ENCODE measurements at places on chromosomes 4 and X. TPM values are rescaled to one million over a fixed set of nuclear protein-coding genes. Genes with fewer than 3 reads are reported as not detected.
A peak's percentile ranks its signal among the peaks of the same experiment; 100 is the strongest.

RTL9 gene
- not detected for total RNA-seq

NAT8L gene
- not detected for total RNA-seq

ARR3 gene
- total RNA-seq: not detected

BMX gene
- not detected for total RNA-seq

SRPX gene
- not detected for total RNA-seq

RNF212 gene
- total RNA-seq: 8.5 TPM

DNA sequence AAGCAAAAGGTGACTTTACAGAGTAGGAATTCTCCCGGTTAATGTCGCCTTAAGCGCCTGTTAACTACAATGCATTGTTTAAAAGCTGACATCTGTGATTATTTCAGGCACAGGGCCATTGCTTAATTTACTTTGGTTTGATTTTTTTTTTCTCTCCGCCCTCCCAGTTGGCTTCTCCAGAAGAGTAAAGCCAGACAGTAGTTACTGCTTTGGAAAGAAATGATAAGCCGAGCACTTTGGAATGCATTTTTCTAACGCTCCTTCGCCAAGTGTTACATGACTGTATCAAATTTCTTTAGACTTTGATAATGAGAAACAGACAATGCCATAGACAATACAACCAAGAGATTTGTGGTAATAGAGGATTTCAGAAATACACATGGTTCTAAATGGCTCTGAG is 383.0 kb upstream of the TENM3 start:
- no peaks in the 10 kb centered on the region for H3K4me1 ChIP-seq
- H3K36me3 ChIP-seq: no peaks in the 10 kb centered on the region
- no peaks in the 10 kb centered on the region for H3K27me3 ChIP-seq
- no peak overlapping the region for H3K27ac ChIP-seq
- H3K4me3 ChIP-seq: no peak overlapping the region

GRCh38 chr4:128322311-128322710 is 34.7 kb upstream of the PGRMC2 start:
- no peaks in the 10 kb centered on the region for H3K4me1 ChIP-seq
- no peak overlapping the region for H3K27ac ChIP-seq
- no peak overlapping the region for H3K4me3 ChIP-seq
- no peaks in the 10 kb centered on the region for H3K27me3 ChIP-seq
- peaks cover 23% of the 10 kb centered on the region for H3K36me3 ChIP-seq
- DNase-seq: no peak

GRCh38 chr4:123415977-123416376 is 19.4 kb downstream of the SPRY1 start:
- no peak overlapping the region for H3K4me3 ChIP-seq
- no peaks in the 10 kb centered on the region for H3K27me3 ChIP-seq
- no peak for DNase-seq

GRCh38 chr4:169565606-169566005 is 46.8 kb downstream of the NEK1 start:
- no peak overlapping the region for H3K27ac ChIP-seq
- H3K36me3 ChIP-seq: no peaks in the 10 kb centered on the region
- H3K4me1 ChIP-seq: peaks cover 5% of the 10 kb centered on the region
- no peak for DNase-seq
- no peak overlapping the region for H3K4me3 ChIP-seq

GRCh38 chr4:122959441-122959840 is 37.0 kb upstream of the NUDT6 start:
- peaks cover 46% of the 10 kb centered on the region for H3K36me3 ChIP-seq
- no peak overlapping the region for H3K27ac ChIP-seq
- no peak for DNase-seq
- H3K4me1 ChIP-seq: peaks cover 5% of the 10 kb centered on the region
- no peak overlapping the region for H3K4me3 ChIP-seq
- no peaks in the 10 kb centered on the region for H3K27me3 ChIP-seq

DNA sequence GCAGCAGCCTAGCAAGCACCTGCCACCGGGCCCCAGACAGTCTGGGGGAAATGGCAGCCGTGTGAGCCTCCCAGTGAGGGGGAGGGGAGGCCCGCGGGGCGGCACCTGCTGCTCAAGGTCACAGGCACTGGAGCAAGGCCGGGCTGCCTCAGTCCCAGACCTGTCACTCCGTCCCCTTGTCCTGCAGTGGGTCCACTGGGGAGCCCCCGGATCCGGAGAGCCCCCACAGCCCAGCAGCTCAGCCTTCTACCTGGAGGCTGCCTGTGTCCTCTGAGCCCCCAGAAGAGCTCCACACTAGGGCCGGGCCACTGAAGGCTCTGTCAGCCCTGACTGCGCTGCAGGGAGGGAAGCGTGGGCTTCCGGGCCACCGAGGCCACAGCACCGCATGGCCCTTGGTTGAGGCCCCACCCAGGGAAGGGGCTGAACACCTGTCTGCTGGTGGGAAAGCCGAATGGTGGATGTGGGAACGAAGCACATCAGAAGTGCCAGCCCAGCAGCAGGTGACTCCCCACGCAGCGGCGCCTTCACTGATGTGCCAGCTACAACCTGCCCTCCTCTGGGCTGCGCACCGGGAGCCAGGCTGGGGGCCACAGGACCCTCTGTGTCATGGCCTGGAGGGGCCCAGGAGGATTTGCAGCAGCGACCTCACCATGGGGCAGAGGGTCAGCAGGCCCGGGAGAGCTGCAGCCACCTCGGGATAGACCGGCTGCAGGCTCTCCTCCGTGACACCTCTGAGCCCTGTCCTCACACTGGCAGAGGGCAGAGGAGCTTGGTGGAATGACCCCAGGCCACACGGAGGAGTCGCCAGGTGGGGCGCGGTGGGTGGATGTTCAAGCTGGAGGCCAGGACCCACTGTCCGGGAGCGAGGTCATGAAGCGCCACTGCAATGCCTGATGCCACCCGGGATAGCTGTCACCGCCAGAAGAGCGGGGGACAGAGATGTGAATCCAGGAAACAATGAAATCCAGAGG is 35.0 kb upstream of the MXD4 start:
- no peak for DNase-seq
- peaks cover 55% of the 10 kb centered on the region for H3K4me1 ChIP-seq
- no peaks in the 10 kb centered on the region for H3K27me3 ChIP-seq

GRCh38 chr4:31069151-31069550 is 349.0 kb downstream of the PCDH7 start:
- DNase-seq: no peak
- H3K4me3 ChIP-seq: no peak overlapping the region
- no peak overlapping the region for H3K27ac ChIP-seq
- no peaks in the 10 kb centered on the region for H3K27me3 ChIP-seq
- no peaks in the 10 kb centered on the region for H3K4me1 ChIP-seq

DNA sequence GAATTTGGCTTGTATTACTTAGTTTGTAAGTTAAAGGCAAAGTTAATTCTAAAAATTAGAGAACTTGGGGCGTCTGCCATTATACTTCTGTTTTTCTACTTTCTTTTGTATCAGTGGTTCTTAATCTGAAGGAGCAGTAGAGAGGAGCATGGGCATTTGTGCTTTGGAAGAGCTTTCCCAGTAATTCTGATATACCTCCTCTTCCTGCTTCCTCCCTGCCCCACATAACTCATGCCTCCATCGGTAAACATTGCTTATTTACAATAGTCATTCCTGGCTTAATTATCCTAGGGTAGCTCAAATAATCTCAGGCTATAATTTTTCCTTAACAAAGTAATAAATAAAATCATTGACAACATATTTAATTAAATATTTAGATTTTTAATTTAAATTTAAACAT is 37.1 kb upstream of the SPARCL1 start:
- no peak overlapping the region for H3K27ac ChIP-seq
- no peaks in the 10 kb centered on the region for H3K4me1 ChIP-seq
- no peaks in the 10 kb centered on the region for H3K36me3 ChIP-seq

DNA sequence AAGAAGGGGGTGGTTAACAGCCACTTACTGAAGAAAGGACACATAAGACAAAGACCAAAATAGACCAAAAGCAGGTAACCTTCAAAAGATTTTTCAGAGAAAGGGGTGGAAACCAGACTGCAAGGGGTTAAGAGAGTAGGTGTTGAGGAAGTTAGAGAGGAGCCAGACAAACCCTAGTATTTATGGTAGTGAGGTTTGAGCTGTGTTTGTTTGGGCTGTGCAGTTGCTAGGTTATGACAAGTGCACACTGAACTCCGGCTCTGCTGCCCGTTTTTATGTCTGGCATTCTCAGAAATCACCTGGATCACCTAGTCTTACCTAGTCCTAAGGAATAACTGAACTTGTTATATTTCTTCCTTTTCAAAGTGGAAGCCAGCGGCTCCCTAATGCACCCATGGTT is 22.9 kb upstream of the G3BP2 start:
- peak; percentile 17 for DNase-seq
- peak overlapping the region; percentile 70 for H3K27ac ChIP-seq
- peaks cover 39% of the 10 kb centered on the region for H3K4me1 ChIP-seq
- no peaks in the 10 kb centered on the region for H3K36me3 ChIP-seq
